ENCODE measurements at places on chromosomes 1 and 21.
A peak's percentile ranks its signal among the peaks of the same experiment; 100 is the strongest.

DNA sequence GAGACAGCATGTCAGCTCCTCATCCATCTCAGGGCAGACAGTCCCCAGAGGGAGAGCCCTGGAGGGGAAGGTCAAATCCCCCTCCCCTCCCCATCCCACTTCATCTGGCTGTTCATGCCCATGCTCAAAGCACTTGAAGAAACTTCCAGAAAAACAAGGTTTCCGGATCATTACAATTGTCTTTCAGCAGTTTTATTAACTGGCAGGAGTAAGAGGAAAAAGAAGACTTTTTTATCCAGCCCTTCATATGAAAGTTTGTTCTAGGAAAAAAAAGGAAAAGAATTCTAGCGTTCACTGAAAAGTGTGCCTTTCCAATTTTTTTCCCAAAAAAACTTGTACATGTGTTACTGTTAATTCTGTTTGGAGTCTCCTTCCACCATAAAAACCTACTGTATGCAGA lies 145.7 kb upstream of the TIAM1 start:
- DNase-seq = no peak

GRCh38 chr1:226776066-226776465 lies 37.0 kb upstream of the ITPKB start:
- no peak for DNase-seq

- no peak for DNase-seq
Observed at GRCh38 chr1:230186003-230186863, 119.2 kb downstream of the GALNT2 start.

DNA sequence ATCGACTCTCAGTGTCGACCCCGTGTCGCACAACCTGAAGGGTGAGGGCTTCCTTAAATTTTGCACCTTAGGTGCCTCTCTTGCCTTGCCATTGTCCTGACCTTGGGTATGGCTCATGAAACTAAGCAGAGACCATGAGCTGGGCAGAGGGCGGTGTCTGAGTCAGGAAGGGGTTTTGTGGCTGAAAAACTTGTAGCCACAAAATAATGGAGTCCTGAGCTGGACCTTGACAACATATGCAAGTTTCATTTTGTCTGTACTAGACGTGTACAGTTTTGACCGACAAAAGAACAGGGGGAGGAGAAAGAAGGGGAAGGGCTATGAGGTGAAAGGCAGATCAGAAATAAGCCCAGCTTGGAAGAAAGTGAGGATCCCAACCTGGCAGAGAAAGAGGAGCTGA lies 8.3 kb upstream of the RUNX1 start:
- no peak for DNase-seq

DNA sequence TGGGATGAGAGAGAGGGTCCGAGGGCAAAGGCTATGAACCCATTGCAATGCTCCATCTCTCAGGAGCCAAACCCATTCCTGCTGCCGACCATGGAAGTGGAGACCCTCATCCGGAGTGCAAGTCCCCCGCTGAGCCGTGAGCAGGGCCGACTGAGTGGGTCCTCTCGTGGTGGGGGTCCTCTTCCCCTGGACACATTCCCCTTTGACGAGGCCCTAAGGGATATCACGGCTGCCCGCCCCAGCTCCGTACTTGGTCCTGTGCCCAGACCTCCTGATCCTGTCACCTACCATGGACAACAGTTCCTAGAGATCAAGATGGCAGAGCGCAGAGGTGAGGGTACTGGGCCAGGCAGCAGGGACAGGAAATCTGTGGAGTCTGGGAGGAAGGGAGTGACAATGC lies 11.0 kb downstream of the HYI start:
- peak; percentile 7 for DNase-seq

GRCh38 chr1:67853704-67854103 lies 20.4 kb upstream of the GNG12 start:
- peak; percentile 27 for DNase-seq

DNA sequence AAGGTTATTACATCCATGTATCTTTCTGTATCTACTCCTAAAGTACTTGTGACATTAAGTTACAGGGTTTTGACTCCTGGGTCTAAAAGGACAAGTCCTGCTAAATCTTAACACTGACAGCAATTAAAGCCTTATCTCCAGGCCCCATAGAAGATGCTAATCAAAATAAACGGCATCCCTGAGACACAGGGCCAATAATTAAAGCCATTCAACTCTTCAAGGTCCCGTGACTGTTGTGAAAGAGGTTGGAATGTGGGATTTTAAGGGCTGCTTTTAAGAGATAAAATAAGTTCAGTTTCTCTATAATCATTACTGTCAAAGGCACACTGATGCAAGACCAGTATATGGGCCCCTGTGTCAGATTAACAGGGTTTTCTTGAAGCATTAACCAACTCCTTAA lies 8.3 kb downstream of the DNAI4 start:
- DNase-seq = no peak

GRCh38 chr21:25421321-25422028 lies 185.8 kb downstream of the MRPL39 start:
- DNase-seq = peak; percentile 66
